ENCODE measurements at places on chromosomes 4 and X.
A peak's percentile ranks its signal among the peaks of the same experiment; 100 is the strongest.

DNA sequence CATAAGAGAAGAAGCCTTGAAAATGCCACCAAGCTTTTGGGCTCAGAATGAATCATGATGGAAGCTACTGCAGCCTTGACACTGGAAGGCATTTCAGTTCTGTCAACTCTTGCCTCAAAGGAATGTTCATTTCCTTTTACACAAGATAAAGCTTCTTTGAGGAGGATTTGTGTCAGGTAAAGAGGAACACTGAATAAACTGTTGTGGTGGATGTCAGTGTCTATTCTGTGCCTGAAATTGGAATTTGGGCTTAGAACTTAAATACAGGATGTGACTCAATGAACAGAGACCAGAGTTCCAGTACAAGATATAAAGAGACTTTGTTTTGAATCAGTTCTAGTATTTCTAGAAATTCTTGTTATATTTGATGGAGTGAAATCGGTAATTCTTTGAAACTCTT is 313.2 kb downstream of the PACRGL start:
- no peak for DNase-seq

DNA sequence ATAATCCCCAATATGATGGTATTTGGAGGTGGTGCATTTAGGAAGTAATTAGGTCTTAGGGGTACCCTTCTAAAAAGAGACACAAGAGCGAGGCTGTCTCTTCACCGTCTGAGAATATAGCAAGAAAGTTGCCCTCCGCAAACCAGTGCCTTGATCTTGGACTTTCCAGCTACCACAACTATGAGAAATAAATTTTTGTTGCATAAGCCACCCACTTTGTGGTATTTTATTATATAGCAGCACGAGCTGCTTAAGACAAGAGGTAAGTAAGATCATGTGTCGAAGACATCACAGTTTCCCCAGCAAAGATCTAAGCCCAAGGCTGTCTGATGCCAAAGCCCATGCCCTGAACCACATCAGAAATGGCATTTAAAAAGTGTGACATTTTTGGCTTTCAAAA is 9.6 kb upstream of the EXOSC9 start:
- DNase-seq = no peak

DNA sequence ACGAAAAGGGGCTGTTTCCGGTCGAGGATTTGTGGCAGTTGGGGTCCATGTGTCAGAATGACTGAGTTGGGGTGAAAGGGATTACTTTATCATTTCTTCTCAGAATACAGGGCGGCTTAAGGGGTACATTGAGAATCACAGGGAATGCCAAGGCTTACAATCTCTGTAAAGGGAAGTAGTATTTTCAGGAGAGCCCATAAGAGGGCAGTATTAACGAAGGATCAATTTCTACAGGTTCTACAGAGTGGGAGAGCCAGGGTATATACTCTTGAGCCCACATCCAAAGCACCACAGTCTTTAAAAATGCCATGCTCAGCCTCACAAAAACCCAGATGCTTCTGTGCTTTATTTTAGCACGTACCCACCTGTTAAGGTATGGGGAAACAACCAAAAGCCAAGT is 67.7 kb upstream of the ZXDA start:
- DNase-seq = peak; percentile 6

DNA sequence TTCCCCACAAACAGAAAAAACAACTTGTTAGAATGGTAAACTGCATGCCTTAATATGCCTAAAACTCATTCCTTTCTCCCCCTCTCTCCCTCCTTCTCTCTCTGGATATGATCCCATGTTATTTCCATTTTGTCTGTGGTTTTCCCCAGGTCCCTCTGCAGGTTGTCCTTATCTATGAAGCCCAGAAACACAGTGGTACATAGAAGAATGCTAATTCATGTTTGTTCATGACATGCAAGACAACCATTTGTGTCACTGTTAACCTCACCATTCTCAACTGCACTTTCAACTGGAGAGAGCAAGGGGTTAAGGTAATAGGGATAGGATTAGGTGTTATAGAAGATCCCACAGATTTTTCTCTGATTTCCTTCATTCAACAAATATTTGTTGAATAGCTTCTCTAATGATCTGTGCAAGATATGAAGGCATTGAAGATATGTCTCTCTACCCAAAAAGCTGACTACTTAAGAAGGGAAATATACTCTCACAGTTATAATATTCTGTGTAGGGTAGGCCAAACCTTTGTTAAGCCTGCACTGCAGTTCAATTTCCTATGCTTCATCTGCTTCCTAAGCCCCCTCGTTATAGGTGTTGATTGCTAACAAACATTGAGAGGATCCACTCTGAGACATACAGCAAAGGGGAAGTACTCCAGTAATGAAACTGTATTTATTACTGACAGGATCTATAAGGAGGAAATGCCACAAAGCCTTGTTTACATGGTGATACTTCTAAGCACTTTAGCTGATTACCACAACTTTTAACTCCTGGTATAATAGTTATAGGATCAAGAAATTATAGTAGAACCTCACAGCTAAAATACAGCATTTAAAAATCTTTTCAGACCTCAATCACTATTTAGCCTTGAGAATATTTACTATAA is 96.1 kb downstream of the FRYL start:
- no peak for DNase-seq

DNA sequence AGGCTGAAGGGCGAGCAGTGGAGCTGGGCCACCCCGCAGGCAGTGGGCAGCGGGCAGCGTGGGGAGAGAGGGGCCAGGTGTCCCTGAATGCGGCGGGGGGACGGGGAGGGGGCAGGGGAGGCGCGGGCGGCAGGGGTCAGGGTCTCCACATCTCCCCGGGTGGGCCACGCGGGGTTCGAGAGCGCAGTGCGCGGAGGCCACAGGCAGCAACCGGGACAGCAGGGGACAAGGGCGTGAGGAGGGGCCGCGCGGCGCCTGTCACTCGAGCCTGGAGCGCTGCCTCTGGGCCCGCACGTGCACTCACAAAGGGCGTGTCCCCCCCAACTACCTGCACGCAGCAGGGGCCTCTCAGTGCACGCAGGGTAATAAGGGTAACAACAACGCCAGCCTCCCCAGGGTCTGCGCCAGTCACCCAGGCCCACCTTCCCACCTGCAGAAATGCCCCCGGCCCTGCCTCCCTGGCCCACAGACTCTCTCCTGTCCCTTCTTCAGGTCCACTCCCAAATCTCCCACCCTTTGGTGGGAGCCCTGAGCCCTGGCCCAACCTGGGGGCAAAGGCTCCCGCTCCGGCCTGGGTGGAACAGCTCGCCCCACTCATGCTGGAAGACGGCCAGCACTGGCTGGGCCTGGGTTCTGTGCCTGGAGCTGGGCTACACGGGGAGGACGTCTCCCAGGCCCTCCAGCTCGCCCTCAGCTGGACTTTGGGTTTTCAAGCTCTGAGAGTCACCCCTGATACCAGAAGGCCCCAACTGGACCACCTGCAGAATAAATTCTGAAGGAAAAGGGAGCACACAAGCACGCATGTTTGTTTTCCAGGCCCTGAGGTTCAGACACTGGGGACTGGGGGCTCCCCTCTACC is 53.2 kb downstream of the ZFYVE28 start:
- no peak for DNase-seq

- no peak for DNase-seq
These were observed 274.6 kb upstream of the GALNTL6 start for GRCh38 chr4:171538601-171539100.

GRCh38 chrX:68683580-68683979 is 36.1 kb downstream of the STARD8 start:
- no peak for DNase-seq

GRCh38 chrX:138742217-138742616 is 30.7 kb upstream of the FGF13 start:
- no peak for DNase-seq
